ENCODE measurements at places on chromosomes 2 and 18. TPM values are rescaled to one million over a fixed set of nuclear protein-coding genes. Genes with fewer than 3 reads are reported as not detected.

DNA sequence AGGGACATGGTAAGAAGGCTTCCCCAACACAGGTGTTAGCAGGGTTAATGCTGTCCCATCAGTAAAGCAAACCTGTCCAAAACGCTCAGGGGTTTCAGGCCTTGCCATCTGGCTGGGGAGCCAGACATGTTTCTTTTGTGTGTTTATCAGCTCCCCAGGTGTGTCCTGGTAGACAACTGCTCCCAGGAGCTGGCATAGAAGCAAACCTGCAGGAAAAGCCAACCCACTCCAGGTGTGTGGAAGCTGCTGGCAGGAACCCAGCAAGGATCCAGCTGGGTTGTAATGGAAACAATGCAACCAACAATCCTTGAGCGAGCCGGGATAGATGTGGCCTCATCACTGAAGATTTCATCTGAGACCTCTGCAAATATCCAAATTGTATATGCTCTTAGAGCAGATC, 123.1 kb downstream of the RAB3GAP1 start:
- H3K27me3 ChIP-seq, result no peaks in the 10 kb centered on the region
- H3K36me3 ChIP-seq, result peaks cover 43% of the 10 kb centered on the region
- no peaks in the 10 kb centered on the region for H3K4me1 ChIP-seq
- H3K27ac ChIP-seq, result no peak overlapping the region

DNA sequence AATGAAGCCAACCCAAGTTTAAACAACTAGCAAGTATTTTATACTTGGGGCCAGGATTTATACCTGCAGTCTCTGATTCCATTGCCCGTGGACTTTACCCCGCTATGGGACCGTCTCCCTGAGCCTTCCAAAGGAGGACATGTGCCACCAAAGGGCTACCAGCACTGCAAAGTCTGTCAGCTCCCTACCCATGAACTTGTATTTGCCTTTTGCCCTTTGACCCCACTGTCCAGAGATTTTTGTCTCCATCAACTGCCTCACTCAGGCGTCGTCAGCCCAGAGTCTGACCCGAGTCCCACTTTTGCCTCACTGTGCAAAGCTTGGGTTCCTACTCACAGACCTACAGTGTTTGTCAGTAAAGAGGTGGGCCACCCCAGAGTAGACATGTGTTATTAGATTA, 40.6 kb downstream of the B3GNT2 start:
- no peaks in the 10 kb centered on the region for H3K36me3 ChIP-seq
- DNase-seq, result no peak
- no peak overlapping the region for H3K4me3 ChIP-seq
- peaks cover 9% of the 10 kb centered on the region for H3K4me1 ChIP-seq
- no peaks in the 10 kb centered on the region for H3K27me3 ChIP-seq
- no peak overlapping the region for H3K27ac ChIP-seq

DNA sequence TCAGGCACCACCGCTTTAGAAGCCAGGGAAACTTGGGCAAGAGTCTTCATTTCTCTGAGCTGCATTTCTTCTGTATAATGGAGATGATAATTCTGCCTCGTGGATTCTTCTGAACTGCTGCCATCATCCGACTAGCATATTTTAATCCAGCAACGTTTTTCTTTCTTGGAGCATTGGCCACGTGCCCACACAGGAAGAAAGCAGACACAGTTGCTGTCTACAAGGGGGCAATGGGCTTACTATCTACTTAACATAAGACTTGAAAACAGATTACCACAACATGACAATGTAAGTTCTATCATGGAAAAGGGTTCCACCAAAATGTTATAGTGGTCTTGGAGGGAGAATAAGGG, 176.5 kb downstream of the FAM210A start:
- H3K4me1 ChIP-seq, result peaks cover 15% of the 10 kb centered on the region
- peaks cover 10% of the 10 kb centered on the region for H3K27me3 ChIP-seq

Gene MAP4K4
- total RNA-seq, result 175 TPM

Gene KIF1A
- total RNA-seq, result 46.2 TPM

Gene NRP2
- total RNA-seq, result 83.6 TPM
